Sigmoid colon (tissue), 7 donors: ENCODE measurements at places on chromosomes 4 and X. TPM values are rescaled to one million over a fixed set of nuclear protein-coding genes. Genes with fewer than 3 reads are reported as not detected.

The CACNA1F gene
- 0.16 TPM for total RNA-seq

DNA sequence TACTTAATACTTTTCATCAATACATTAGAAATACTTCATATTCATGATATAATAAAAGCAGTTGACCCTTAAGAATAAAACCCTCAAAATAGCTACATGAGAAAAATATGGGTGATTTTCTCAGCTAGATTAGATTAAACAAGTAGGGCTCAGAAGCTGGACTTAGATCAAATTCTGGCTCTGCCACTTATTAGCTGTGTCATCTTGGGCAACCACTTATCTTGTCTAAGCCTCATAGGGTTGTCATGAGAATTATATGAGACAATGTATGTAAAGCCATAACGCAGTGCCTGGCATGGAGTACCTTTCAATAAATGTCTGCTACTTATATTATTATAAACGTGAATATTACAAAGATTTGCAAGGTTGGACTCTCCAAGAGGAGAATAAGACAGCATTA is 84.3 kb upstream of the PGRMC2 start:
- no peak for DNase-seq

DNA sequence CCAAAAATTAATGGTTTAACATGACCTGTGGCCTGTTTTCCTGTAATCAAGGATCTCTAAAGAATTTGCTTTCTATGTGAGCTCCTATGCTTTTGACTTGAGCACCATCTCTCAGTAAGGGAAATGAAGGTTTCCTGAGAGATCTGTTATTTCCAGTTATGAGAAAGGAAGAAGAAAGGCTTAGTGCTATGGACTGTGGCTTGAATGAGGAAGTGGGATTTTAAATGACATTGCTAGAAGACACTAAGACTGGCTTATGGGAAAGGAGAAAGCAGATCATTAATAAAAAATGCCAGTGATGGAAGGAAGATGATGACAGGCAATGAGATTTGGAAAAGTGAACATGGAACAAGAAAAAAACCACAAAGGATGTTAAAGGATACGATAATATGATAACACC is 285.4 kb downstream of the OPHN1 start:
- DNase-seq, result no peak

DNA sequence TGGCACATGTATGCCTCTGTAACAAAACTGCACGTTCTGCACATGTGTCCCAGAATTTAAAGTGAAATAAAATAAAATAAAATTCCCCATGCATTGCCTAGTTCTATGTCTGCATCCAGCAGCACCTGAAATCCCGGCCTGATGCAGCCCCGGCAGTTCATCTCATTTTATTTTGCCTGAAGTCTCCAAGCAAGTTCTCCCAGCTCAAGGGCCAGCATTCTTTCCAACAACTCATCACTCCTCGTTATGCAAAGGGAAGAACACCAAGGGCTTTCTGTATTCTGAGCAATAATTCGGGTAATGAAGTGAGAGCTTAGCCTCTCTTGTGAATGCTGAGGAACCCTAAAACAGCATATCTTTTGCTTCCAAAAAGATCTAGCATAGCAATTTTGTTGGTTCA is 2.7 kb downstream of the ENPP6 start:
- DNase-seq, result no peak

- DNase-seq, result no peak
These were observed 169.3 kb downstream of the CEP135 start for GRCh38 chr4:56118055-56118454.

DNA sequence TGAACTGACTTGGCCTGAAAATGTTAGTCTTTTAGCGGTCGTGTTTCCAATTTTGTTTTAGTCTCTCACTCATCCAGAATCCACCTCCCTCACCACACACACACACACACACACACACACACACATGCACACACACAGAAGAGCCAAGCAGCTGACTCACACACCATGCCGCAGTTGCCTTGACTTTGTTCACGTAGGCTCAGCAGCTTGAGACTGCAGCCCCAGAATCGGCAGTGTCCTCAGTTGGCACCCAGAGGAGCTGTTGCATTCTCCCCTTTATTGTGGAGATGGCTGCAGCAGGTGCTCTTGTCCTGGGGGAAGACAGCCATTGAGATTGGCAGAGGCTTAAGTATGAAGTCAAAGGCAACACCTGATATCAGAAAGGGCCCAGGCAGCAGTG is 20.9 kb upstream of the XPNPEP2 start:
- DNase-seq, result no peak

DNA sequence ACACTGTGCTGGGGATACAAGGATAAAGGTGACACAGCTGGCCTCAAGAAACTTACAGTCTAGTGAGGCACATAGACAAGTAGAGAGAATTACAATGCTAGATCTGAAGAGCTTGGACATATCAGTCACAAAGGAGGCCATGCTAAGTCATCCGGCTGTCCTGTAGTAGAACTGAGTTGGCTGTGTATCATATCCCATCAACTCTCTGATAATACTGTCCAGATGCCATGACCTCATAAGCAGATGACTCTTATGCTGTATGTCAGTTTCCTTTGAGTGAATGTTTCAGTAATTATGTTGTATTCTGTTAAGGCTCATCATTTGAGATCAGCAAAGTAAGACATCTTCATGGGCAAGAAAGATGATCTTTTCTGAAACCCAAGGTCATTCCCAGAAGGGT is 442.9 kb downstream of the MID1IP1 start:
- no peak for DNase-seq

The XG gene
- 1.1 TPM for total RNA-seq

The SLC9A6 gene
- 12.5 TPM for total RNA-seq

- DNase-seq, result no peak
These were observed 389.4 kb downstream of the PABPC4L start for GRCh38 chr4:133812236-133812635.

GRCh38 chr4:138138774-138139173 is 103.4 kb downstream of the SLC7A11 start:
- no peak for DNase-seq

The SPANXA1 gene
- total RNA-seq, result not detected

DNA sequence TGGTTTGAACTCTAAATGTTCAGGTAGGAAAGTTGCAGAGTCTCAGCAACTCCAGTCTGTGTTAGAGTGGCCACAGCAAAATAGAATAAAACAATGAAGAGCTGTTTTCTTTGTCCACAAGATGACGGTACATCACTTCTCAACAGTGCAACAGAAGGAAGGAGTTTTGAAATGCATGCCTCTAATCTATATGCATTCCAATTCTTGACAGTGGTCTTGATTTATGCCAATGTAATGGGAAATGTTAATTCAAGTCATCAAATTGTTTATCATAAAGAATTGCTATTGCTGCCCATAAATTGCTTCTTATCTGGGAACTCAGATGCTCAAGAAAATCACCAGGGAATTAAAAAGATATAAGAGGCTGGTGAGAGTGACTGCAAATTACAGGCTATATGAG is 195.5 kb upstream of the PRPS2 start:
- DNase-seq, result no peak

- DNase-seq, result no peak
These were observed 804 bp upstream of the GC start for GRCh38 chr4:71784569-71785197.

GRCh38 chrX:133171962-133172708 is 46.0 kb downstream of the TFDP3 start:
- no peak for DNase-seq

The SOWAHB gene
- total RNA-seq, result not detected

DNA sequence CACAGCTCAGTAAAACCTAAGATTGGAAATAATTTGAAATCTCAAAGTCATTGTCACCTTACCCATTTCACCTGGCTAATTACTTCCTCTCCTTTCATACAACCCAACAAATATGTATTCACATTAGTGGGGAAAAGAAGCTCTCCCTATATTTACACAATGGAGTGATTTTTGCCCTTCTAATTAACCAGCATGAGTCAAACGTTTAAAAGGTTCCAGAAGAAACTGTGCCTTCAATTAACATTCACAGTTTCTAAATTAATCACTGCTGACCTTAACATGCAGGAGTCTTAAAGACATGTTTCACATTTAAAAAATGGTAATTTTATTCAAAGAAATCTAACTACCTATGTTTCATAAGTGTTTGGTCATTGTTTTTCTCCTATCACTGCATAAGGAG is 254.6 kb downstream of the CBLL2 start:
- no peak for DNase-seq

DNA sequence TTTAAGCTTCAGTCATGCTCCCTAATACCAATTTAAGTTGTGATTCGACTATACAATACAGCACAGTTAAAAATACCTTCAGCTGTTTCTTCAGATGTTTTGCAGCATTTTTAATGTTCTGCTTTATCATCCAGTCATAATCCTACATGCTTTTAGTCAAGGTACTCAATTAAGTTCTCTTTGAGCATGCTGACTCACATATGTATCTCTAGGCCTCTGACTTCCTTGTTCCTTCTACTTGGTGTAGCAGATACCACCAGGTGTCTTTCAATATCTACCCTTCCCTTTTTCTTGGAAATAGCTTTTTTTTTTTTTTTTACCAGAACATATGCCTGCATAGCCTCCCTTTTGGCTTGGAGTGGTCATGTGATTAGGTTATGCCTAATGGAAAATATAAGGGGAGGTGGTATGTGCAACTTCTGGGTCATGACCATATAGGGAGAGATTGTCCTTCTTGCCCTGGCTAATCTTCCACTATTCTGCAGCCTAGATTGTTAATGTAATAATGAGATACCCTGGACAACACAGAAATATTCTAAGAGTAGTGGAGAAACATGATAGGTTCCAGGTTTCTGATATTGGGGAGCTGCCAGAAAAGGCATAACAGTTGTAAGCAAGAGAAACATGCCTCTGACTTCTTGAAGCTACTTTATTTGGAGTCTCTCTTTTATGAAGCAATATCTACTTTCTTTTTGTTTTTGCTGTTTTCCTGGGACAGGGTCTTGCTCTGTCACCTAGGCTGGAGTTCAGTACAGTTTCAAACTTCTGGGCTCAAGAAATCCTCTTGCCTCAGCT is 737.2 kb upstream of the SLIT2 start:
- no peak for DNase-seq

The FABP2 gene
- total RNA-seq, result not detected

- no peak for DNase-seq
These were observed 2.3 kb downstream of the PDGFRA start for GRCh38 chr4:54231419-54231767.

DNA sequence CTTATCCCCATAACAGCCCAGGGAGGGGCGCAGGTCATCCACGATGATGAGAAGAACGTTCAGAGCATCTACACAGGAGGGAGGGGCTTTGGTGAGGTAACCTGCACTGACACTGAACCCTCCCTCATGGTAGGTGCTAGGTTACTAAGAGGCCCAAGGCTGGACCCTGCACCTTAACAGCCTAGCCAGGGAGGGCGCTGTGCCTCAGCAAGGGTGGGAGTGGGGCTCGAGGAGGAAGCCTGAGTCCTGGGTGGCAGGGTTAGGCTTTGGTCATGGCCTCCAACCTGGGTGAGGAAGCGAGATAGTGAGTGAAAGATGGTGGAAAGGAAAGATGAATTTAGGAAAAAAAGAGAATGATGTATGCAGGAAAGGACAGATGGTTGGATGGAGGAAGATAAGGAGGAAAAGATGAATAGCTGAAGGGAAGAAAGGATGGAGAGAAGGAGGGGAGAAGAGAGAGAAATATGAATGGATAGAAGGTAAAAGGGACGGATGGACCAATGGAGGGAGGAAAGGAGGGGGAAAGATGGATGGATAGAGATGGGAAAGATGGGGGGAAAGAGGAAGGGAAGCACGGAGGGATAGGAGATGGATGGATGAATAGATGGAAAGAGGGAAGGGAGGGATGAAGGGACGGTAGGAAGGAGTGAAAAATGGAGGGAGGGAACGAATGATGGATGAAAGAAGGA is 736 bp downstream of the IDS start:
- DNase-seq, result no peak

The CT55 gene
- total RNA-seq, result not detected

The MAGEA12 gene
- not detected for total RNA-seq

GRCh38 chr4:138090150-138090917 is 151.8 kb downstream of the SLC7A11 start:
- DNase-seq, result peak; percentile 70

DNA sequence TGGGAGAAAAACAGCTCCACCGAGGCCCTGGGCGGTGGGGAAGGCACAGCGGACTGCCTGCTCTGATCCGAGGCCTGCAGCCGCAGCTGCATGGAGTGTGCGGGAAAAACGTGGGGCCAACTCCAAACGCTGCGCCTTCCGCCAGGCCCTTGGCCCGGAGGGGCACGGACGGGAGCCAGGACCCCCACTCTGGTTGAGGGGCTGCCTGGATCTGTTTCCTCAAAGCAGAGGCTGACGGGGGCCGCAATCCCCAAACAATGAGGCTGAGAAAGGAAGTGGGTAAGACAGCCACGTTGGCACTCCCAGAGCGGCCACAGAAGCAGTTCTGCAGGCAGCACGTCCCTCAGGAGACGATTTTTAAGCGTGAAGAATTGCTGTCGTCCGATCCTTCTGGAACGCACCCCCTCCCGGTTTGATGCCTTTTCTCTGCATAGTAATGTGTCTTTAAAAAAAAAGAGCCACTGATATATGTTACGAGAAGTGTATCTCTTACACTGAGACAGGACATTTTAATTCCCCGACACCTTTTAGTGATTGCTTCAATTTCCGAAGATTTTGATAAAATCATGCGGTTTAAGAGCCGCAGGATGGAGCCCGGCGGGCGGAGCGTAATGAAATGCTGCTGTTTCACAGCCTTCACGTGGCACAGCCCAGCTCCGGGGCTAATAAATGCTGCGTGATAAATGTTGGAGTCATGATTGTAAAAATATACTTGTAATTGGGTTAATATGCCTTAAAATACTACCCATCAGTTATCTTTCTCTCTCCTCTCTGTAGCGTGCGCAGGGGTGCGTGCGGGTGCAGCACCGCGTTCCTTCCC is 85.7 kb downstream of the FAM53A start:
- DNase-seq, result peak; percentile 57

The UGT2B15 gene
- total RNA-seq, result not detected

GRCh38 chr4:15605537-15605936 is 49.6 kb downstream of the FBXL5 start:
- DNase-seq, result no peak

The MRPL1 gene
- total RNA-seq, result 23.2 TPM

The MTNR1A gene
- not detected for total RNA-seq

DNA sequence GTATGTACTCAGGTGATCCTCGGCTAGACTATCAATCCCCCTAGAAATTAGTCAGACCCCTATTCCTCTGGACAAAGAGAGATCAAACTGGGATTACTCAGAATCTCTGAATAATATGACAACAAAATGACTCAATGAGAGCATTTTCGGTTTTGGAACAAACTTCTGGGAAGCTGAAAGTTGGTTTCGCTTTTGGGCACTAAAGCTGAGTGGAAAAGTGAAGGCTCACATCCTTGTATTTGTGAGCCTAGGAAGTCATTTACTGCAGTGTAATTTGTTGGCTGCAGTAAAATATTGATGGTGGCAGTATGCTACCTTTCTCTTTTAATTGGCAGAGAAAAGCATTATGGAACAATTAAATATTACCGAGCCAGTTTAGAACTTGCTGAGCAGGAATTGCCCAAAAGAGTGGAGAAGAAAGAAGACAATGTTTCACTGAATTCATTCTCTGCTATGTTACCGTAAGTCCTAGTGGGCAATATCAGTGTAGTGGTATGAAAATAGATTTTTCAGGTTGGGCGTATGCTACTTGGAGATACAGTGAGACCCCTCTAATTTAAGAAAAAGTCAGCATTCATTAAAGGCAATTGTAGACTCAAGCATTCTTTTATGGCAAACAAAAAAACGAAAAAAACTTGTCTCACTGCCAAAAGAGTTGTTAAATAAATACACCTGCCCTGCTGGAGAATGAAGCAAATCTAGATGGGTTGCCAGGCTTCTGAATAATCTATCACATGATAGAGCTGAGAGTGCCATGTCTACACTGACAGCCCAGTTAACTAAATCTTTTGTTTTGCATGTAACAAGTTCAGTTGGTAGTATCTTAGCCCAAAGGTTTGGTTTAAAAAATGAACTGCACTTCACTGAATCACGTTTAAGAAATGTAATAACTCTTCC is 69.6 kb downstream of the AGTR2 start:
- no peak for DNase-seq
